DMS53 (cell line): ENCODE measurements at places on chromosomes 4 and X.

DNA sequence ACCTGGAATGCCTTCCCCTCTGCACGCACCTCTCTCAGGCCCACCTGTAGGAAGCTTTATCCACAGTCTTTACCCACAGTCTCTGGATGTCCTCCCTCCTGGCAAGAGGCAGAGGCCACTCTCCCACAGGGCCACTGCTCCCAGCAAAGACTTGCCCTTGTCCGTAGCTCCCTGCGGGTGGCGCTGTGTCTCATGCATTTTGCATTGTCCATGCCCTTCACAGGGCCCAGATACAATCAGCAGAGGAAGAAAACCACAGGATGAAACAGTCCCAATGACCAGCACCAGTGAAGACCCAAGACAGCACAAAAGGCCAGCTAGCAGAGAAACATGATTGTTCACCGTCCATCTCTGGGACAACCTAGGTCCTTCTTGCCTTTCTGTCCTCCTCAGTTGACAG, 2.1 kb upstream of the NSG1 start:
- peak; percentile 77 for DNase-seq

GRCh38 chrX:23012636-23013035, 12.9 kb downstream of the DDX53 start:
- no peak for DNase-seq

GRCh38 chrX:19360903-19361302, 17.2 kb downstream of the PDHA1 start:
- DNase-seq, result no peak

DNA sequence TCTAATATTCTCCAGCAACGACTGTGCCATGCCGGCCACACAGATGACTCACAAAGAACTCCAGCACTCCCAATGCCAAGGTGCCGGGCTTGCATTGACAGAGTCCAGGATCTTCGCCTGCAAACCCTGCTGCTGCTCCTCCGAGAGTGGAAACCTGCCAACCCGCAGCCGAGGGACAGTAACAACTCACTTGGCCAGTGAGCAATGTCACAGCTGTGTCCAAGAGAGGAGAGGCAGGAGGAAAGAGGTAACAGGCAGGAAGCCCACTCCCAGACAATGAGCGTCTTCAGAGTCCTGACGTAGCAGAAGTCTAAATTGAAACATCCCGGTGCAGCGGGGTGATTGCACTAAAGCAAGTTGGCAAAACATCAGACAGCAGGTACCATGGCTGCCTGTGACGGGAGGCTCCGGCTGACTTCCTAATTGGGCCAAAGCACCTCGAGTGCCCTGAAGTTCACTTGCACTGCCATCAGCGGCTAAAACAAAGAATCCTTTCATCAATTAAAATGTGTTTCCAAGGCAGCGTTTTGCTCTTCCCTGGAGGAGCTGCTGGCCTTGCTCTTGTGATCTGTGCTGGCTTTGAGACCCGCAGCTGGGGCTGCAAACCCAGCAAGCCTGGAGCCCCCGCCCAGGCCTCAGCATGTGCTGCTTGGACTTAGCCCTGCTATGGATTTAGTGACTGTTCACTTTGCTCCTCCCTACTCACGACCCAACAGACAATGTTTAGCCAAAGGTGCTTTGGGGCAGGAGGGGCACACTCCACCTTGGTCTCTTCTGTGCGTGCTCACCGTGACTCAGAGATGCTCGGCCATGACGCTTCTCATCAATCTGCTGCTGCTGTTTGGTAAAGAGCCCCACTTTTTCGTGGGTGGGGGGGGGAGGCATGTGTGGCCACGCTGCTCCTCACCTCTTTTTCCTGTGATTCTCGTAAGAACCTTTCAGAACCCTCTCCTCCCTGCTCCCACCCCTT, 36.5 kb downstream of the DCTD start:
- DNase-seq, result no peak

GRCh38 chrX:43733699-43734098, 77.6 kb downstream of the MAOA start:
- DNase-seq, result no peak
